Mesenchymal stem cell (in vitro differentiated cells and primary cell): ENCODE measurements at places on chromosomes 1 and 21.

GRCh38 chr1:198919667-198920398, 281.0 kb downstream of the PTPRC start:
- H3K27ac ChIP-seq, result no peak overlapping the region
- no peaks in the 10 kb centered on the region for H3K27me3 ChIP-seq
- DNase-seq, result peak; percentile 38
- H3K4me1 ChIP-seq, result no peaks in the 10 kb centered on the region

- no peaks in the 10 kb centered on the region for H3K36me3 ChIP-seq
- H3K4me1 ChIP-seq, result peaks cover 12% of the 10 kb centered on the region
- no peak overlapping the region for H3K27ac ChIP-seq
- DNase-seq, result peak; percentile 49
Measured at GRCh38 chr1:201444792-201445191, 23.3 kb upstream of the TNNI1 start.

DNA sequence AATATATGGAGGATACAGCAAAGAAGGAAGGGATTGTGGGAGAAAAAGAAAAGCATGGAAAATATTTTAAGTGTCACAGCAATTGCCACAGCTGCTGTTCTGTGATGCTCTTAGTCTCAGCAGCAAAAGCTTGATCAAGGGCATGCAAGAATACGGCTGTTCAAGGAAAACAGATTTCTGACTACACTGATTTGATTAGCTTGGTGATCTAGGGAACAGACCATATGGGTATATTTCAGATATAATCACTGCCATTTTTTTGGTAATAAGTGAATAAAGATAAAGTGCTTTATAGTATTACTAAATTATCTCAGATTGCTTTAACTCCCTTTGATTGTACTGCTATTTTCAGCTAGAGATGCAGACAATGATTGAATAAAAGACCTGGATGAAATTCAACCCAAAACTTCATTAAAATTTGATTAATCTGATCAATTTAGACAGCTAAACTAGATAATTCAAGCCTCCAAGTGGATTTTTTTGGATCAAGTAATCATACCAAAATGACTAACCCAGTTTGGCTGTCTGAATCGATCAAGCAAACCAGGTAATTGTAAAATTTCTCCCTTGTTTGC, 33.3 kb upstream of the LYPLAL1 start:
- no peaks in the 10 kb centered on the region for H3K27me3 ChIP-seq
- no peaks in the 10 kb centered on the region for H3K36me3 ChIP-seq
- H3K4me1 ChIP-seq, result no peaks in the 10 kb centered on the region
- no peak overlapping the region for H3K27ac ChIP-seq
- no peak for DNase-seq

- H3K4me3 ChIP-seq, result no peak overlapping the region
- H3K27ac ChIP-seq, result no peak overlapping the region
- no peak for DNase-seq
- peaks cover 37% of the 10 kb centered on the region for H3K4me1 ChIP-seq
- H3K36me3 ChIP-seq, result no peaks in the 10 kb centered on the region
Measured at GRCh38 chr1:41359211-41360073, 1.8 kb upstream of the FOXO6 start.

GRCh38 chr1:226870026-226870400, 403 bp upstream of the PSEN2 start:
- H3K36me3 ChIP-seq, result no peaks in the 10 kb centered on the region
- no peaks in the 10 kb centered on the region for H3K27me3 ChIP-seq
- H3K4me3 ChIP-seq, result peak overlapping the region; percentile 84
- peak; percentile 36 for DNase-seq
- H3K4me1 ChIP-seq, result peaks cover 16% of the 10 kb centered on the region
- no peak overlapping the region for H3K27ac ChIP-seq
